Type B pancreatic cell (in vitro differentiated cells): ENCODE measurements at places on chromosomes 3 and 15. TPM values are rescaled to one million over a fixed set of nuclear protein-coding genes. Genes with fewer than 3 reads are reported as not detected.

The TM4SF4 gene
- 18.1 and 97.1 TPM in 2 replicates for total RNA-seq

The SEMA3G gene
- total RNA-seq: 0.45 and 0.77 TPM in 2 replicates

The TOPAZ1 gene
- not detected in 2 replicates for total RNA-seq

The IQCF5 gene
- total RNA-seq: not detected in 2 replicates

The PCLAF gene
- total RNA-seq: 17.0 and 45.9 TPM in 2 replicates

The SEC22A gene
- total RNA-seq: 15.6 and 21.5 TPM in 2 replicates

The SLC22A14 gene
- total RNA-seq: 0.29 TPM in 1 of 2 replicates, not detected in the other

The SERINC4 gene
- total RNA-seq: 0.14 and 0.17 TPM in 2 replicates

The BSN gene
- total RNA-seq: 3.9 and 4.0 TPM in 2 replicates

The UROC1 gene
- total RNA-seq: not detected in 2 replicates

The EPHB3 gene
- 57.7 and 65.0 TPM in 2 replicates for total RNA-seq

The SCN11A gene
- total RNA-seq: 0.21 and 1.4 TPM in 2 replicates

The ZNF774 gene
- 4.8 and 5.5 TPM in 2 replicates for total RNA-seq
